ENCODE measurements at places on chromosomes 16 and 17.

DNA sequence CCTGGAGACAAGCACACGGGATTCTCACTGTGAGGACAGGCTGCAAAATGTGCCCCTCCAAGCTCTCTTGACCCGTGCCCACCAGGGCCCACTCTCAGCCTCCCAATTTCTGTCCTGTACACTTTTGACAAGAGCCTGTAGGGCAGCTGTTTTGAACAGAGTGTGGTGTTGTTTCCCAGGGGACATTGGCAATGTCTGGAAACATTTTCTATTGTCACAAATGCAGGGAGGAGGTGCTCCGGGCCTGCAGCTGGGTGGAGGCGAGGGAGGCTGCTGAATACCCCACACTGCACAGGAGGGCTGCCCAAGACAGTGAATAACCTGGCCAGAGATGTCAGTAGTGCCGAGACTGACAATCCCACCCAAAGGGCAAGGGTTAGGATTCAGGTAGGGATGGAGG lies 10.5 kb downstream of the CEP295NL start:
- no peak for DNase-seq

DNA sequence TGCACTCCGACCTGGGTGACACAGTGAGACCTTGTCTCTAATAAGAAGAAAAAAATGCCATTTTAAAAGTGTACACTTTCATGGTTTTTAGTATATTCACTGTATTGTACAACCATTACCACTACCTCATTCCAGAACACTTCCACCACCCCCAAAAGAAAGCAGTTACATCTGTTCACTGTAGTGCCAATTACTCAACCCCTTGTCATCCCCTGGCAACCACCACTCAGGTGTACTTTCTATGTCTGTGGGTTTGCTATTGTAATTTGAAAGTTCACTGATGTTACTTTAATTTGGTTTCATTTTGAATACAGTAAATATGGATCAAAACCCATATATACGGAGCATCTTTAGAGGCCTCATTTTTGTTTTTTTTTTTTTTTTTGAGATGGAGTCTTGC lies 6.1 kb downstream of the ZG16 start:
- DNase-seq, result no peak

GRCh38 chr17:83150369-83151055 lies 71.1 kb downstream of the METRNL start:
- no peak for DNase-seq

DNA sequence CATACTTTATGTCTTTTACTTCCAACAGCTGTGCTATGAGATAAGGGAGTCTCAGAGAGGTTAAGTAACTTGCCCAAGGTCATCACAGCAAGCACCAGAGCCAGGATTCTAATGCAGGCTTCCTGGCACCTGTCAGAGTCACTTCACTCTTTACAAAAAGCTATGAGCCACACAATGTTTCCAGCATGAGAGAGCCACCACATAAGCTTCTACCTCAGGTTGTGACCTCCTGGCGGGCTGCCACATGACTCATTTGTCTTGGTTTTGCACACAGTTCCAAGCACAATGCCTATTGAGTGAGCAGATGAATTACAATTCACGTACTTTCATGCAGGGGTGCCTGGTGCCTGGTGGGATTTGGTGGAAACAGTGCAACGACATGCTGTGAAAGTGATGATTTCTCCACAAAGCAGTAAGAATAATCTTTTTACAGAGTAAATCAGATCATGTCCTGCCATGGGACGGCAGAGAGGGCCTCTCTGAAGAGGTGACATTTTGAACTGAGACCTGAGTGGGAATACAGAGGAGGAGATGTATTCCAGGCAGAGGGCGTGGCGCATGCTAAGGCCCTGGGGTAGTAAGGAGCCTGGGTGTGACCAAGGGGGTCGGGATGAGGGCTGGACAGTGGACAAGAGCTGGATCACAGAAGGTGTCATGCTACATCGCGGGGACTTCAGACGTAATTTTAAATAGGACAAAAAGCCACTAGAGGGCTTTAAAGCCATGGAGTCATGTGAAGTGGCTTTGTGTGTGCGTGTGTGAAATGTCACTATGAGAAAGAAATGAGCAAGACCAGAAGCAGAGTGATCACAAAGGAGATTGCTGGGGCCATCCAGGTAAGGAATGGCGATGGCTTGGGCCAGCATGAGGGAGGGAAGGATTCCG lies 53.4 kb downstream of the CACNG3 start:
- no peak for DNase-seq

GRCh38 chr17:73288534-73289302 lies 23.1 kb downstream of the CDC42EP4 start:
- no peak for DNase-seq

DNA sequence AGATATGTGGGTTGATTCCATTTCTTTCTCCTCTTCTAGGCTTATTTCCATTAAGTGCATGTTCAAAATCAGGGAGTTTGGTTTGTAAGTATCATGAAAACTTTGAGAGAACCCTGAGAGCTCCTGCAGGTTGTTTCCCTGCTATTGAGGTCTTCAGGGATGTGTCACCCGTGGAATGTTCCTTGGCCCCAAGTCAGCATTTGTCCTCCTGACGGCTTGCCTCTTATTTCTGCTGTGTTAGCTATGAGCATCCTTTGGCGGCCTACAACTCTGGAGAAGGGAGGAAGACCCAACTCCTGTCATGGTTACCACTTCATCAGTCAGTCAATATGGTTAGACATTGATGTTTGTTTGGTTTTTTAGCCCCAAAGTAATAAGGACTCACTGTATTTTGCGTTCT lies 180.8 kb downstream of the FTO start:
- DNase-seq, result no peak

DNA sequence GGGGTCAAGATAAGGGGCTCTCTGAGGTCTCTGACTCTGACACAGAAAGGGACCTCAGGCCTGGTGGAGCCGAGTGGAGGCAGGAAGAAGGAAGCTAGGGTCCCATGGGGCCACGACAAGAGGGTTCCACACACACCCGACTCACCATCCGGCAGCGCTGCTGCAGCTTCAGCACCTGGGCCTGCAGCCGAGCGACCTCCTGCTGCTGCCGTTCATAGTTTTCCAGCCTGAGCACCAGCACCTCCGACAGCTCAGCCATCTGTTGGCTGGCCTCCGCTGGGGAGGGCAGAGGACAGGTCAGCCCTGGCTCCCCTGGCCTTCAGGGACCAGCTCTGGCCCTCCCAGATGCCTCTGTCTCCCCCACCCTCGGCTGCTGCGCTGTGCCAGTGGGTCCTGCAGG lies 6.4 kb downstream of the HAP1 start:
- no peak for DNase-seq

DNA sequence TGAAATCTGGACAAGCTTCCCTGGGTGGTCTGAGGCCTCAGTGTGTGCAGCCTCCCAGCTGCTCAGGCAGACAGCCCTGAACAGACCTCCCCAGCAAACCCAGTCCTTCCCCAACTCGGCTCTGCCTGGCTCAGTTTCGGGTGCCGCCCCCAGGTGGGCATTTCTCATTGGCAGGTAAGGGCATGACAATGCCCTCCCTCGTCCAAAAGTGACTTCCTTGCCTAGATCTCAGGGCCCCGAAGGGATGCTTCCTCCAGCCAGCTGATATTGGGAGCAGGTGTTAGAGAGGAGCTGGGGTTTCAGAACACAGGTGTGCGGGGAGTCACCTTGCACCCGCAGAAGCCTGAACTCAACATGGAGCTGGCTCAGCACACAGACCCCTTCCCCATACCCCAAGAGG lies 3.8 kb upstream of the PPL start:
- no peak for DNase-seq

DNA sequence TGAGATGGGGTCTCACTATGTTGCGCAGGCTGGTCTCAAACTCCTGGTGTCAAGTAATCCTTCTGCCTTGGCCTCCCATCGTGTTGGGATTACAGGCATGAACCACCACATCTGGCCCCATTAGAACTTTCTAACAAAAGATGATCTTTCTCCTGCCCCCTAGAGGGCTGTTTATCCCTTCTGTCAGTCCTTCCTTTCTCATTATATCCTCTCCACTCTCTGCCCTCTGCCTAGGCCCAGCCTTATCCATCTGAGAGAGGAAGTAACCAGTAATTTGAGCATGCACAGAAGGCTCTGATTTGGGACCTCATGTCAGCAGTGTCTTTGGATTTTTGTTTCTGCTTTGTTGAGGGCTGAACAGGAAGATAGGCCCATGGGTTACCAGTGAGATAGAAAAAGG lies 4.4 kb upstream of the DHX40 start:
- no peak for DNase-seq

DNA sequence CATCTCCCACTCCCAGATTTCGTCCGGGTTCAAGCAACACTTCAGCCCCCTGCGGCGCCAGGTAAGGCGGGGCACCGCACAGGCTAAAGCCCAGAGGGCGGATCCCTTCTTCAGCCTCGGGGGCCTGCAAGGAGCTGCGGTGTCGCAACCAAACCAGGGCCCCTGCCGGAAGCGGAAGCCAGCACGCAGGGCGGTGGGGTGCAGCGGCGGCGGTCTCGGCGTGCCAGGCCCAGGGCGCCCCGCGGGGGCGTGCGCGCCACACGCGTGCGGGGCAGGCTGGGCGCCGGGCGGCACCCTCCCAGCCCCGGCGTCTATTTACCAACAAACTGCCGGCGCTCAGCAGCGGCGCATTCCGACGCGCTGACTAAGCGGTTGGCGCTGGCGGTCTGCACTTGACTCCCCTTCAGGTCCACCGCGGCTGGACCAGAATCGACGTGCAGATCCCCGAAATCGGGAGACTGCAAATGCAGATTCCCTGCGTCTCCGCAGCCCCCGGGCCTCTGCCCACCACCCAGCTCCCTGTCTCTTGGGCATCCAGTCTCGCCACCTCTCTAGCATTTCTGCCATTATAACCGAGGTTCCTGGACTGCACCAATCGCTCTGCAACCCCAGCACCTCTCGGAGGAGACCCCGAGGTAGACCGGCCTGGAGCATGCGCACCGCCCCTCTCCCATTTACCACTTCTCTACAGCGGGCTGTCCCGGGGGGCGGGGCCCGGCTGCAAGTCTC lies 421 bp upstream of the DLX4 start:
- DNase-seq, result peak; percentile 45

- no peak for DNase-seq
Measured at GRCh38 chr17:77611791-77612502, 346.6 kb upstream of the TNRC6C start.

GRCh38 chr16:30535777-30536190 lies 1.1 kb upstream of the ZNF747 start:
- DNase-seq, result peak; percentile 71

GRCh38 chr17:63419949-63420867 lies 25.9 kb downstream of the CYB561 start:
- DNase-seq, result no peak

- peak; percentile 15 for DNase-seq
Measured at GRCh38 chr17:58755577-58756245, at the start of gene PPM1E. TSS of gene PPM1E (plus strand) at chr17:58755854.

DNA sequence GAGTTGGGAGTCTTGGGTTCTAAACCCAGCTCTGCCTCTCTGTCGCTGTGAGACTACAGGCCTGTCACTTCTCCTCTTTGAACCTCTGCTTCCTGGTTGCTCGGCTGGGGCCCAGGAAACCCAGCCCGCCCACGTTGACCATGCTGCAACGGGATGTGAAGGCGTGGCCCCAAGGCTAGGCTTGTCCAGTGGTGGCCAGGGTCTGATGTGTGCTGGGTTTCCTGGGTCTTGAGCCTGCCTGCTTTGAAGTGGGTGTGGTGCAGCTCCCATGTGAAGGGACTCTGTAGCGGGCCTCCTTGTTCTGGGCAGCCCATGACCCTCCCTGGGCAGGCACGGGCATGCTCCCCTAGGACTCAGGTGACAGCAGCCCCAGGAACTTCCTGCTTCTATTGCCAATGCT lies 82.3 kb downstream of the SDR42E1 start:
- DNase-seq, result no peak

DNA sequence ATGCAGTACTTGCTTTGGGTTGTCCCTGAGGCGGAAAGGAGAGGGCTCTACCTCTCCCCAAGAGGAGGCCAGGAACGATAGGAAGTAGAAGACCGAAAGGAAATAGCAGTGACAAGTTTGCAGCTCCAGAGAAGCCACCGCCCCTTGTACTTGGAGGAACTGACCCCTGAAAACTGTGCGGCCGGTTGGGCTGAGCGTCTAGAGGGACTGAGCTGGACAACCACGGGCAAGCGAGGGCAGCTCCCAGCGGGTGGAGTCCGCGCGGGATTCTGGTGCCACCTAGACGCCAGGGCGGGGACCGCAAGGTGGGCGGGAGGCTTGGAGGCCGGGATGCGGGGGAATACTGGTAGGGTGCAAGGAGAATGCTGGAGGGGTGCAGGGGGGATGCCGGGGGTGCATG lies 1.3 kb upstream of the SLC6A4 start:
- DNase-seq, result peak; percentile 51

GRCh38 chr16:73792199-73793020 lies 504.2 kb upstream of the PSMD7 start:
- DNase-seq, result peak; percentile 15

DNA sequence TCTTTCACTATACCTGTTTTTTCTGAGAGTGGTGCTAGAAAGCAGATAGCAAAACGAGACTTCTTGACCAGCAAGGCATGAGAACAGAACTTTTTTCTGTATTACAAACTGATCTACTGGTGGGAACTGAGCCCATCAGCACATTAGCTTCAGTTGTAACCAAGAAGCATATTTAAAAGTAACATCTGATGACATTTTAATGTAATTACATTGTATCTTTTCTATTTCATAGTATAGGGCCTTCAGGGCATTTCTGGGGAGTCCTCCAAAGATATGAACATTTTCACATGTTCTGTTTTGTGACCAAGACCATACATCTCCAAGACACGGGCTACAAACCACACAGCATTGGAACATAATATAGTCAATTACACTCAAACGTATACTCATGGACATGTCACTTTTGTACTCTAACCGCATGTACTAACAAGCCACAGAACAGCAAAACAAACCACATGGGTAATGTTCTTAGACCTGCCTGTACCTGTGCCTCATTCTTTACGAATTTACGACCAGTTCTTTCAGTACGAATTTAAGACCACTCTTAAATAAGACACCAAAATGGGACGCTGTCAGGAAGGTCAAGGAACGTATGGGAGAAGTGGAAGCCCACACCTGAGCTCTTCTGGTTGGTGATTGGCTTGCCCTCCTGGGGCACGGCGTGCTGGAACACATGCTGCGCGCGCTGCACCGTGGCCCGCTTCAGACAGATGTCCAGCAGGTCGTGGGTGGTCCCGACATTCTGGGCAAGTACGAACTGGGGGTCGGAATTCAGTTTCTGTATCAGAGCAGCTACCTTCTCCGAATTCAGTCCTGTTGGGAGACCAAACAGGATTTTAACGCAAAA lies 825 bp downstream of the BLMH start:
- peak; percentile 6 for DNase-seq

- DNase-seq, result no peak
Measured at GRCh38 chr17:56751145-56751738, 82.5 kb downstream of the C17orf67 start.

DNA sequence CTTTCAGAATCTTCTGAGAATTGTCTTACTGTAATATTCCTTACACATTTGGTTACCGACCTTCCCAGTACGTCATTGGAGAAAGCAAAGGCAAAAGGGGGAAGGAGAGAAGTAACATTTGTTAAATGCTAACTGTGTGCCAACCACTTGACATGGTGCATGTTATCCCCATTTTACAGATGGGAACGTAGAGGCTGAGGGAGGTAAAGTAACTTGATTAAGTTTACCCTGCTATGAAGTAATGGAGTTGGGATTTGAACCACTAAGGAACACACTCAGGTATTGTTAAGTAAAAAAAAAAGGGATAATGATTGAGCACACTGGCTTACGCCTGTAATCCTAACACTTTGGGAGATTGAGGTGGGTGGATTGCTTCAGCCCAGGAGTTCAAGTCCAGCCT lies 156.4 kb downstream of the PRKCA start:
- DNase-seq, result no peak

- DNase-seq, result no peak
Measured at GRCh38 chr16:88633684-88634140, 4.7 kb upstream of the IL17C start.
